SJSA1 (cell line): ENCODE measurements at places on chromosomes 16 and 17. TPM values are rescaled to one million over a fixed set of nuclear protein-coding genes. Genes with fewer than 3 reads are reported as not detected.

Gene NLK
- 19.3 and 21.8 TPM in 2 replicates for total RNA-seq

Gene TBC1D3G
- total RNA-seq, result not detected in 2 replicates

Gene TERB1
- 0.05 TPM in 1 of 2 replicates, not detected in the other for total RNA-seq

Gene MEOX1
- not detected in 2 replicates for total RNA-seq

Gene TPSG1
- not detected in 2 replicates for total RNA-seq

Gene KRT33A
- not detected in 2 replicates for total RNA-seq

Gene PRSS33
- total RNA-seq, result not detected in 2 replicates

GRCh38 chr17:78652024-78652423 is 74.8 kb upstream of the DNAH17 start:
- no peak for DNase-seq

GRCh38 chr17:45958994-45959665 is 39.9 kb upstream of the STH start:
- DNase-seq, result no peak

DNA sequence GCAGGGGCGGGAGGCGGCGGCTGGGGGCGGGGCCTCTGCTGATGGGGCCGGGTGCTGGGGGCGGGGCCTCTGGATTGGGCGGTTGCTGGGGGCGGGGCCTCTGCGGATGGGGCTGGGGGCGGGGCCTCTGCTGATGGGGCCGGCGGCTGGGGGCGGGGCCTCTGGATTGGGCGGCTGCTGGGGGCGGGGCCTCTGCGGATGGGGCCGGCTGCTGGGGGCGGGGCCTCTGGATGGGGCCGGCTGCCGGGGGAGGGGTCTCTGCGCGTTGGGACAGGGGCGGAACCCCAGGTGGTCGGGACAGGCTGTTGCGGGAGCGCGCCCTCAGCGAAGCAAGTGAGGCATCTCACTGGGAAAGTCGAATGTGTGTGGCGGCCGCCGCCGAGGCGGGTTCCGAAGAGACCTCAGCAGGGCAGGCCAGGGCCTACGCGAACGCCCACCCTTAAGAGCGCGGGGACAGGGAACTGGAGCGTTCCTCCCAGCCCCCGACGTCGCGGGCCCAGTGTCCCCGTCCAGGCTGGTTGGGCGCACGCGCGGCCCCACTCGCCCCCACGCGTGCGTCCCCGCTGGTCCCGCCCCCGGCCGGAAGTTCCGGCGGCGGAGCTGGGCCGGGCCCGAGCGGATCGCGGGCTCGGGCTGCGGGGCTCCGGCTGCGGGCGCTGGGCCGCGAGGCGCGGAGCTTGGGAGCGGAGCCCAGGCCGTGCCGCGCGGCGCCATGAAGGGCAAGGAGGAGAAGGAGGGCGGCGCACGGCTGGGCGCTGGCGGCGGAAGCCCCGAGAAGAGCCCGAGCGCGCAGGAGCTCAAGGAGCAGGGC is at the start of gene STUB1:
TSS of gene STUB1 (plus strand) at position 597 of the 811 bp plus-strand sequence. CDS start at position 713, 116 bp downstream.
- DNase-seq, result peak; percentile 90

- no peak for DNase-seq
Measured at GRCh38 chr17:917941-918740, 61.4 kb downstream of the NXN start.

DNA sequence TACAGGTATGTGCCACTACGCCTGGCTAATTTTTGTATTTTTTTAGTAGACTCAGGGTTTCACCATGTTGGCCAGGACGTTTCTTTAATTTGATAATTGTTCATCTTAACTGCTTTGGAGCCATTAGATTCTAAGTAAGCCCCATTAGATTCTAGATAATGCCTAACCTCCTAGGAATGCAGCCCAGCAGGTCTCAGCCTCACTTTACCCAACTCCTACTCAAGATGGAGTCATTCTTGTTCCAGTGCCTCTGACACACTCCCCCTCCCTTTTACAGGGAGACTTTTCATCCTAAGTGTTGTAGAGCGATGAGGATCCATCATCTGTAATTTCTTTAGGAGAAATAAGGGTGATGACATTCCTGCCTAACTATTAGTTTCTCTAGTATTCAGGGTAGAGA is 23.7 kb upstream of the MILR1 start:
- no peak for DNase-seq

DNA sequence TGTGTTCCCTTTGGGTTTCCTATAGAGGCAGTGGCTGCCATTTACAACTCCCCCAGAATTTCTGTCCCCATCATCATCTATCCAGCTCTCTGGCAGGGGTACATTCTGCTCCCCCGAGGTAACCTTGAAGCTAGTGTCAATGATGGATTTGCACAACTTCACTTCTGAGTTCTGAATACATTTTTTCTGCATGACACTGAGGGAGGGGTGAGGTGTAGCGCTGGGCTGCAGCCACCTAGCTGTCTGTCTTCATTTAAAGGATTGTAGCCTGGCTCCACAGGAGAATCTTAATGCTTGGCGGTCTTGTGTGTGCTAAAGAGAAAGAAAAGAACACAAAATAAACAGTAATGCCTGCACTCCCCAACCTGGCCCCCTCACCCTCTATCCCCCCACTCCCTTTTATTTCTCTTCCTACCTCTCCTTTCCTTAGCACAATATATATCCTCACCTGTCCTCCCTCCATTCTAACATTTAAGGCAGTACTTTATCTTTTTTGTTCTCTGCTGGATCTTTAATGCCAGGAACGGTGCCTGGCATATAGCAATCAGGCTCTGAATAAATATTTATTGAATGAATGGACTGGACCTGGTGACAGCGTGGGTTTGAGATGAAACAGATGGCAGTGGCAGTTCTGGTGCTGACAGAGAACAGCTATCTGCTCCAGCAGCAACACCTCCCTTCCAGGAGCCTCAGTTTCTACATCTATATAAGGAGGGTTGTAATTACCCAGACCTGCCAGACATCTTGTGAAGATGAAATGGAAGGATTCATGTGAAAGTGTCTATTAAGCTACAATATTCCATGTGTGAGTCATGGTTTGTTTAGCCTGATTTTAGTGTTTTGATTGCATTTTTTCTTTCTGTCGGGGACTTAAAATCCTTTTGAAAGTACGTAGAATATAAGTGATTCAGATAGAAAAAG is 163.5 kb upstream of the CDH11 start:
- no peak for DNase-seq

- DNase-seq, result no peak
Measured at GRCh38 chr16:4859900-4860255, 12.6 kb downstream of the UBN1 start.

DNA sequence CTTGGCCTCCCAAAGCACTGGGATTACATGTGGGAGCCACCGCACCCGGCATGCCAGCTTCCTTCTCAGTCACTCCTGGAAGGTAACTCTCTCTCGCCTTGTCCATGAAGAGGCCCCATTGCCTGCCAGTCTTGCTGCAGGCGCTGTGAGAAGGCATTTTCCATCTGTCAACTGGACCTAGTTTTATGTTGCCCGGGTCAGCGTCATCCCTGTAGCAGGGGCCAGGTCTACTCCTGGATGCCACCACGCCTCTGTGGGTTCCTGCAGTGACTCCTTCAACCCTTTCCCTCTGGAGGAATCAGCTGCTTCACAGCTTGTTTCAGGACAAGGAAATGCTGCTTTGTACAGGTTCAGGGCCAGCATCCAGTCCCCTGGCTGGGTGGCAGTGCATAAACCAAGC is 2.6 kb upstream of the NLRC3 start:
- no peak for DNase-seq

DNA sequence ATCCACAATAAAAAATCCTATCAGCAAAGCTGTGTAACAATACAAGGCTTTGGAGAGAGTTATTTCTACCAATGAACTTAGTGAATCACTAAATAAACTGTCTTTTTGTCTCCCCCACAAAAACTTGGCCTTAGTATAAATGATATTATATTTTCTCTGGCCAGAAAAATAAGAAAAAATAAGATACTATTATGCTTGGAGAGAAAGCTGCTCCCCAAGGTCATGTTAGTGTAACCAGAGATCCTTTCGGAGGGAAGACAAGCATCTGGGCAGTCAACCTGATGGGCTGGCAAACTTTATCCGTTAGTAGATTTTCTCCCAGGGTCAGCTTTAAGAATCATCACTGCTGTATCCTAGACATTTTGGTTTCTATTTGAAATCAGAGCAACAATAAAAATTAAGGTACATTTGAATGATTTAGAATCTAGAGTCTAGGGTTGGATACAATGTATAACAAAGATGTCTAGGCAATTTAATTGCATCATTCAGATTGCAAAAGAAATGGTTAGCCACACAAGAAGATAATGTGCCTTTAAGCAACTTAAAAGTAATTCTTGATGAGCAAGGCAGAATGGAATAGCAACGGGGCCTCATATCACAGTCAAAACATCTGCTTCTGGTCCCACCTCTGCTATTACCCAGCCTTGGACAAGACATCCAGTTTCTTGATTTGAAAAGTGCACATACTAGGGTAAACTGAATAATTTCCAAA is 280.4 kb downstream of the SLC39A11 start:
- DNase-seq, result no peak

DNA sequence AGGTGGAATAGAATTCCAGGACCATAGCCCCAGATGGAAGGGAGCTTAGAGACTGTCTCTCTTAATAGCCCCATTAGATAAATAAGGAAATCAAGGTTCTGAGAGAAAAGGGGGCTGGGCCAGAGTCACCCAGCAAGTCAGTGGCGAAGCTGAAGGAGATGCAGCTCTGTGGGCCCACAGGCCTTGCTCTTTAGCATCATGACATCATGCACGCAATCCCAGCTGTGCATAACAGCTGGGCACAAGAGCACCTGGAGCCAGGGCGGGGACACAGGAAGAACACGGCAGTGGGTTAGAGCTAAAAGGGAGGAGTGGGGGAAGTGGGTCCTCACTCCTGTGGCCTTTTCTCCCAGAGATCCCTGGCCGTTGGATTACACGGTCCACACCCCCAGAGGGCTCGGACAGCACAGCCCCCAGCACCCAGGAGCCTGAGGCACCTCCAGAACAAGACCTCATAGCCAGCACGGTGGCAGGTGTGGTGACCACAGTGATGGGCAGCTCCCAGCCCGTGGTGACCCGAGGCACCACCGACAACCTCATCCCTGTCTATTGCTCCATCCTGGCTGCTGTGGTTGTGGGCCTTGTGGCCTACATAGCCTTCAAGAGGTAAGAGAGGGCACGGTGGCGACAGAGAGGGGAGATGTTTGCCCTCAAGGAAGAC is 15.1 kb downstream of the NGFR start:
- DNase-seq, result no peak

- DNase-seq, result no peak
Measured at GRCh38 chr16:75578212-75578611, 12.0 kb downstream of the GABARAPL2 start.

GRCh38 chr16:47944589-47944988 is 211.2 kb downstream of the ABCC12 start:
- no peak for DNase-seq

DNA sequence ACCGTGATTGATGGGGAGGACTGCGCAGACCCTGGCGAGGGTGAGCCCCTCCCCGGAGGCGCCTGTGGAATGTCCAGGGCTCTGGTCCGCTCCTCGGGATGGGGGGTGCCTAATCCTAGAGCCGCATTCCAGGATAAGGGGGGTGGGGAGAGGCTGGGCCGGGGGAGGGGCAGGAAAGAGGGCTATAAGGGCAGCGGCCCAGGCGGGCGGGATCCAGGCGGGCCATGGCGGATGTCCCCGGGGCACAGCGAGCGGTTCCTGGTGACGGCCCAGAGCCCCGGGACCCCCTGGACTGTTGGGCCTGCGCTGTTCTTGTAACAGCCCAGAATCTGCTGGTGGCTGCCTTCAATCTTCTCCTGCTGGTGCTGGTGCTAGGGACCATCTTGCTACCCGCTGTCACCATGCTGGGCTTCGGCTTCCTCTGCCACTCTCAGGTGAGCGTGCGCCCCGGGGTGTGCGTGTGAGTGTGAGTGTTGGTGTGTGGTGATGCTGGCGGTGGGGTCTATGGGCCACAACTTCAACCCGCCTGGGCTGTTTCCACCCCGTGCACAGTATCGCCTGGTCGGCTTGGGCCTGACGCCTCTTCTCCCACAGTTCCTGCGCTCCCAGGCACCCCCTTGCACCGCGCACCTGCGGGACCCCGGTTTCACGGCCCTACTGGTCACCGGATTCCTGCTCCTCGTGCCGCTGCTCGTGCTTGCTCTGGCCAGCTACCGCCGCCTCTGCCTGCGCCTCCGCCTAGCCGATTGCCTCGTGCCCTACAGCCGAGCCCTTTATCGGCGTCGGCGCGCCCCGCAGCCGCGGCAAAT is at the start of gene TMEM88:
TSS of gene TMEM88 (plus strand) at position 216 of the 809 bp plus-strand sequence. CDS start at position 225, 9 bp downstream.
- DNase-seq, result no peak

GRCh38 chr17:81733507-81734404 is 21.7 kb downstream of the SLC25A10 start:
- peak; percentile 87 for DNase-seq

- no peak for DNase-seq
Measured at GRCh38 chr17:34616148-34616547, 36.8 kb downstream of the TMEM132E start.
